ENCODE measurements at places on chromosomes 1 and 21. TPM values are rescaled to one million over a fixed set of nuclear protein-coding genes. Genes with fewer than 3 reads are reported as not detected.

GRCh38 chr1:71490432-71490831 lies 409.6 kb upstream of the ZRANB2 start:
- no peak for DNase-seq

- DNase-seq = no peak
These were observed 75.1 kb upstream of the GRIK1 start for GRCh38 chr21:30014886-30015285.

GRCh38 chr1:116881879-116882520 lies 27.7 kb upstream of the PTGFRN start:
- peak; percentile 55 for DNase-seq

- DNase-seq = no peak
These were observed 14.1 kb downstream of the ROR1 start for GRCh38 chr1:63787875-63788274.

Gene MIXL1
- total RNA-seq = 0.38 TPM

Data from lower lobe of right lung (tissue), 2 donors.